ENCODE measurements at places on chromosomes 6 and 20. TPM values are rescaled to one million over a fixed set of nuclear protein-coding genes. Genes with fewer than 3 reads are reported as not detected.

DNA sequence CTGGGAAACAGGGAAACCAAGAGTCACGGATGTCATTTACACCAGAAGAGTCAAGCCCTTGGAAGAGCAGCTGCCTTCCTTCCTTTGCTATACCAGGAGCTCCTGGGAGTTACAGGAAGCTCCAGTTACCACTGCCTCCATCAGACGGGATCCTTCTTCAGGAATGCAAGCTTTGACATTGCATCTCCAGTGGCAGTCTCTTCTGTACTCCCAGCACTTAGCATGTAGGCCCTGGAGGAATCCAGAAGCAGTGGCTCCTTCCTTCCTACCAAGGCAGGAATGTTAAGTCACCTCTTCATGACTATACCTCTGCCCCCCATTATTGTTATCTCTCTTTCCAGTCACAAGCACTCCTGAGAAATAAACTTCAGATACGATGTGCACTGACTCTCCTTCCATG, 836.0 kb downstream of the MAFB start:
- no peak overlapping the region for H3K4me3 ChIP-seq
- H3K27me3 ChIP-seq, result no peaks in the 10 kb centered on the region
- no peak overlapping the region for H3K27ac ChIP-seq
- peaks cover 30% of the 10 kb centered on the region for H3K4me1 ChIP-seq

GRCh38 chr6:42047790-42048405, 2.4 kb upstream of the TAF8 start:
- H3K4me3 ChIP-seq, result peak overlapping the region; percentile 62
- no peaks in the 10 kb centered on the region for H3K27me3 ChIP-seq
- H3K27ac ChIP-seq, result peak overlapping the region; percentile 84
- H3K36me3 ChIP-seq, result no peaks in the 10 kb centered on the region

DNA sequence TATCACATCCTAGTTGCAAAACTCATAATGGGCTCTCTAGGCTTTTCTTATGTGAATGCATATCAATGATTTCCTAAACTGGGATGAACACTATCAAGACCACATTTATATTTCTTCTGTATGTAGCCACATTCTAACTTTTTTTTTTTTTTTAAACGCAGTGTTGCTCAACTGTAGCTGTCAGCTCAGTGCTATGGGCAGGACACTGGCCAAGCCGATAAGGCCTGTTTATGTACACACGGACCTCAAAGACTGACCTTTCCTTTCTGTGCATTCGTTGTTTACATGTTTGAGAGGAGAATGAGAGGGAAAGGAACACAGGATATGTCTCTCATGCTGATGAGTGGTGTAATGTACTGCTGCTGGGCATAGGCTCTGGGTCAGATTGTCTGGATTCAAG, 75.1 kb upstream of the B3GAT2 start:
- DNase-seq, result peak; percentile 39
- H3K4me3 ChIP-seq, result no peak overlapping the region
- H3K4me1 ChIP-seq, result no peaks in the 10 kb centered on the region

DNA sequence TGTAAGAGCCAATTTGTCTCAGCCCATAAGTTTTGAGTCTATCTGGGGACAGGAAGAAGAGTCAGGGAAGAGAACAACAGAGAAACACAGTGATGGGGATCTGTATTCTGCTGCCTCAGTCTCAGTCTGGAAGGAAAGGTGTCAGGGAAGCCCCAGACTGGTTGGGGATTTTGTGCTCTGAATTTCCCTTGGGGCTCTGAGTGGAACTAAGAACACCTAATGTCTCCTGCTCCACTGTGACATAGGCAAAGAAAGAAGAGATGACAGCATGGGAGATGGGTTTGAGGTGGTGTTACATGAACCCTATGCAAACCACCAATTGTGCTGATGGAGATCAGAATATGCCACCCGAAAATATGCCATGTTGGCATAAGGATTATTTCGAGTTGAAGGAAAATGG, 139.5 kb upstream of the MYLIP start:
- no peaks in the 10 kb centered on the region for H3K27me3 ChIP-seq
- no peak overlapping the region for H3K4me3 ChIP-seq
- H3K36me3 ChIP-seq, result no peaks in the 10 kb centered on the region
- H3K27ac ChIP-seq, result no peak overlapping the region
- no peak for DNase-seq

GRCh38 chr20:21577551-21577950, 63.7 kb upstream of the NKX2-2 start:
- H3K27ac ChIP-seq, result no peak overlapping the region
- no peaks in the 10 kb centered on the region for H3K27me3 ChIP-seq
- no peaks in the 10 kb centered on the region for H3K36me3 ChIP-seq
- no peak for DNase-seq
- H3K4me3 ChIP-seq, result no peak overlapping the region

- no peak for DNase-seq
- H3K4me1 ChIP-seq, result peaks cover 3% of the 10 kb centered on the region
- no peak overlapping the region for H3K4me3 ChIP-seq
- no peaks in the 10 kb centered on the region for H3K36me3 ChIP-seq
These were observed 6.6 kb upstream of the PHIP start for GRCh38 chr6:79084693-79085092.

GRCh38 chr6:16470502-16471221, 232.3 kb downstream of the GMPR start:
- no peak overlapping the region for H3K4me3 ChIP-seq
- no peaks in the 10 kb centered on the region for H3K27me3 ChIP-seq
- H3K4me1 ChIP-seq, result peaks cover 35% of the 10 kb centered on the region
- H3K27ac ChIP-seq, result no peak overlapping the region
- H3K36me3 ChIP-seq, result no peaks in the 10 kb centered on the region

DNA sequence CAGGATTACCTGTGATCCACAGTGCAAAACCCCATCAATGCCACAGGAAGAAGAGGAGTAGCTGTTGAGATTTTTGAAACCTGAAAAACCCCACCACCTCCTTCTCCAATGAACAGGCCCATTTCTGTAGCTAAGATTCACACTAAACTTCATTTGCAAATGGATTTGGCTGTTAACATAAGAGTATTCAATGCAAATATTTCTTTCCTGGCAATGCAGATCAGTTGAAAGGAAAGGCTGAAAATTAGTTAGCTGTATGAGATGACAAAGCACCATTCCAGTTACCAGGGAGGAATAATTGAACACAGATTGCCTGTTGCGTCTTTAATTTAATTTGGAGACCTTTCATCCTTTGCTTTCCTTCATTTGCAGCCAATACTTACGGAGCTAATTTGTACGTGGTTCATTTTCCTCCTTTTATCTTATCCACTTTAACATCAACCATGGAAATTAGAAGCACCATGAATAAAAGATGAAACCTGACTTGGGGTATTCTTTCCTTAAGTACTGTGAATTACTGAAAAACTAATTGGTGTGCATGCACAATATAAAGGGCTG, 4.2 kb downstream of the B3GAT2 start:
- H3K27me3 ChIP-seq, result no peaks in the 10 kb centered on the region
- H3K36me3 ChIP-seq, result no peaks in the 10 kb centered on the region
- no peak for DNase-seq
- no peak overlapping the region for H3K4me3 ChIP-seq

GRCh38 chr6:66396549-66396948, 689.5 kb upstream of the EYS start:
- H3K27ac ChIP-seq, result no peak overlapping the region
- H3K4me1 ChIP-seq, result no peaks in the 10 kb centered on the region
- H3K36me3 ChIP-seq, result no peaks in the 10 kb centered on the region
- no peak for DNase-seq
- no peaks in the 10 kb centered on the region for H3K27me3 ChIP-seq

GRCh38 chr6:106799031-106799894, 169.9 kb downstream of the QRSL1 start:
- peak overlapping the region; percentile 88 for H3K27ac ChIP-seq
- DNase-seq, result peak; percentile 47
- no peaks in the 10 kb centered on the region for H3K27me3 ChIP-seq
- no peaks in the 10 kb centered on the region for H3K36me3 ChIP-seq

- no peaks in the 10 kb centered on the region for H3K27me3 ChIP-seq
- peak; percentile 66 for DNase-seq
- H3K36me3 ChIP-seq, result no peaks in the 10 kb centered on the region
- H3K4me3 ChIP-seq, result no peak overlapping the region
- peaks cover 50% of the 10 kb centered on the region for H3K4me1 ChIP-seq
These were observed 52.4 kb downstream of the CEBPB start for GRCh38 chr20:50242863-50243609.

- DNase-seq, result no peak
- no peaks in the 10 kb centered on the region for H3K27me3 ChIP-seq
- no peak overlapping the region for H3K4me3 ChIP-seq
- no peaks in the 10 kb centered on the region for H3K36me3 ChIP-seq
These were observed 103.6 kb downstream of the JPH2 start for GRCh38 chr20:44083220-44083933.

The HRH3 gene
- total RNA-seq, result not detected

The NANP gene
- 9.6 TPM for total RNA-seq

The OPN5 gene
- not detected for total RNA-seq

The BMP6 gene
- 1.6 TPM for total RNA-seq

The MCM9 gene
- total RNA-seq, result 9.9 TPM

Measured in body of pancreas (tissue), 4 donors.